Activated naive CD4-positive, alpha-beta T cell treated with Interleukin-2 at 50 U/mL for 16 hours (primary cell): ENCODE measurements at places on chromosomes 5 and 9.

DNA sequence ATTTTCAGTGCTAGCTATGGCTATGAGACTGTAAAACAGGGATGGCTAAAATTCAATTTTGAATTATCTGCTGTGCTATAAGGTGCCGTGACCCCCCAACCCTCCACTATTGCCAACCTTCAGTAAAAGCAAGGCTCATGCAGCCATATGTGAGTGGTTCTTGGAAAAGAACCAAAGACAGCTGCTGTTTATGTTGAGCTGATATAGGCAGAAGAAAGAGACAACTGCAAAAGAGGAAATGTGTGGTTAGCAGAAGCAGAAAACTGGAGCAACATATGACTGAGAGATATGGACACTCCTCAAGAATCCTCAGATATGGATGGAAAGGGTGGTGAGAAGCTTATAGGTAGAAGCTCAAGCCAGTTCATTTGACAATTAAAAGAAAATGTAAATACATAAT is 200.3 kb downstream of the TLE1 start:
- no peak for DNase-seq

- DNase-seq = no peak
Observed at GRCh38 chr9:69243116-69243515, 69.0 kb downstream of the TJP2 start.

DNA sequence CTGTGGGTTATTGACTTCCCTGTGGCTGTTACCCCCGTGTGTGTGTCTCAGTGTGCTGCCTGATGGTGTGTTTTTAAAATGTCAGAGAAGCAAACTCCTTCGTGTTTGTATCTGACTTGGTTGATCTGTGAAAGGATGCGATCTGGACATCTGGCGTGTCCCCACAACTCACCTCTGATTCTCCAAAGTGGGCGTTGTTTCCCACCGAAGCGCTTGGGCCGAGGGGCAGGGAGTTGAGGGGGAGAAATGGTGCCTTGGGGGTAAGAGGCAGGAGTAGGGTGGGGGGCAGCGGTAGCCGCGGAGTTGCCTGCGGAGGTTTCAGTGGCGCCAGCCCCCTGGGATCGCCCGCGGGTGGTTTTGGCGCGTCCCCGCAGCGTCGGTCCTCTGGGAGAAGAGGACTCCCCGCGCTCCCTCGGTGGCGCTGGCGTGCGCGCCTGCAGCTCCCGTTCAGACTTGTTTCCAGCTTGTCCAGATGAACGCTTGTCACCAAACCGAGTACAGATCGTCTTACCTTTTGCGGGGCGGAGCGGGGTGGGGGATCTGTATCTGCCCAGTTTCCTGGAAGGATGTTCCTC is 1.1 kb downstream of the MAST4 start:
- no peak for DNase-seq

GRCh38 chr5:52928689-52929088 is 60.5 kb upstream of the ITGA2 start:
- no peak for DNase-seq

DNA sequence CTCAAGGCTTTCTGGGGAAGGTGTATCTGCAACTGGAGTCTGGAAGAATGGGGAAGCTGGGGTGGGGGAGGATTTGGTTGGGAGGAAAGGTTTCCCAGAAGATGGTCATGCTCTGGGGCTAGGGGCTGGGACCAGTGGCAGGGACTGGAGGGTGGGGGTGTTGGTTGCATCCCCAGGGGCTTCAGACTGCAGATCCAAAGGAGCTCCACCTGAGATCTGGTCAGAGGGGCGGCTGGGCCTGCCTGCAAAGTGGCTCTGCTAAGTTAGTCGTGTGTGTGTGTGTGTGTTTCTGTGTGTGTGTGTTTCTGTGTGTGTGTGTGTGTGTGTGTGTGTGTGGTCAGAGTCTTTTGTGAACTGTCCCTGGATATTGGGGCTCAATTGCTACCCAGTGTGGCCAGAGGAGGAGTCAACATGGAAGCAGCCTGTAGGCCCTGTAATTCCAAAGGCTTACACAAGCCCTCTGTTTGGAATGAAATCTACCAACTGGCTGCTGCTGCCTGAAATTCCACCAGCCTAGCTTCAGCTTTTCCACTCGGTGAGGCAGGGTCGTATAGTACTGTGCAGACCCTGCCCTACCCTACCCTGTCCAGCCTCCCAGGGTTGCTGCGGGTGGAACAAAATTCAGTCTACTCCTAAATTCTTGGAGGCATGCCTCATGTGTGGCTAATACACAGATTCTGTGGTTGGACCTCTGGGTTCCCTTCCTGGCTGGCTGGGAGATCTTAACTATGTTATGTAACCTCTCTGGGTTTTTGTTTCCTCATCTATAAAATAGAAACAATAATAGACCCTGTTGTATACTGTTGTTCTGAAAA is 12.5 kb upstream of the SYNPO start:
- no peak for DNase-seq

DNA sequence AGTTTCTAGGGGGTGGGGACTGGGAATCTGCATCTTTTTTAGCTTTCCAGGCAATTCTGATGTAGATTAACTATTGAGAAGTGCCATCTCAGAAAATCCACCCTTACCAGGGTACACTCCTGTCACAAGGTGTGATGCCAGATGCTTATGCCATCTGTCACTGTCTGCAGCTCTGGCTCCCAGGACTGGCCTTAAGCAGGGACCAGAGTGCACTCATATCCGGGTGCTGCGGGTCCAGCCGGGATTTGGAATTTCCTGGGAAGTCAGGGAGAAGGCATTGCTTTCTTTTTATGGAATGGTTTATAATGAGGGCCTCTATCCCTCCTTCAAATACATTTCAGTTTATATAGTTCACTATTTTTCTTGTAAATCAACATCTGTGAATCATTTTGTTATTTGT is 92.6 kb downstream of the TMEM174 start:
- DNase-seq = no peak

GRCh38 chr5:172005708-172006320 is 624 bp downstream of the FBXW11 start:
- DNase-seq = peak; percentile 29

- DNase-seq = no peak
Observed at GRCh38 chr5:137994556-137994955, 38.3 kb downstream of the FAM13B start.

DNA sequence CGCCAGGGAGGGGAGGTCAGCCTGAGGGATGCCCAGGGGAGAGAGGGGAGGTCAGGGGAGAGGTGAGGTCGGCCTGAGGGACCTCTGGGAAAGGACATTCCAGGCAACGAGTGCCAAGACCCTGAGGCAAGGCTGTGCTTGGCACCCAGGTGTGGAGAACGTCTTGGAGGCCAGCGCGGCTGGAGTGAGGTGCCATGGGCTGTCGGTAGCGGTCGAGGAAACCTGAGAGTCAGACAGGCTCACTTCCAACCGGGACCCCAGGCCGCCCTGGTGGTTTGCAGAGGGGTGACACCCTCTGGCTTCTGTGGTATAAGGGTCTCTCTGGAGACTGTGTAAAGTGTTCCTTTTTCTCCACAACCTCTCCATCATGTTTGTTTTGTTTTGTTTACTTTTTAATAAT is 82.9 kb downstream of the CACNA1B start:
- no peak for DNase-seq

DNA sequence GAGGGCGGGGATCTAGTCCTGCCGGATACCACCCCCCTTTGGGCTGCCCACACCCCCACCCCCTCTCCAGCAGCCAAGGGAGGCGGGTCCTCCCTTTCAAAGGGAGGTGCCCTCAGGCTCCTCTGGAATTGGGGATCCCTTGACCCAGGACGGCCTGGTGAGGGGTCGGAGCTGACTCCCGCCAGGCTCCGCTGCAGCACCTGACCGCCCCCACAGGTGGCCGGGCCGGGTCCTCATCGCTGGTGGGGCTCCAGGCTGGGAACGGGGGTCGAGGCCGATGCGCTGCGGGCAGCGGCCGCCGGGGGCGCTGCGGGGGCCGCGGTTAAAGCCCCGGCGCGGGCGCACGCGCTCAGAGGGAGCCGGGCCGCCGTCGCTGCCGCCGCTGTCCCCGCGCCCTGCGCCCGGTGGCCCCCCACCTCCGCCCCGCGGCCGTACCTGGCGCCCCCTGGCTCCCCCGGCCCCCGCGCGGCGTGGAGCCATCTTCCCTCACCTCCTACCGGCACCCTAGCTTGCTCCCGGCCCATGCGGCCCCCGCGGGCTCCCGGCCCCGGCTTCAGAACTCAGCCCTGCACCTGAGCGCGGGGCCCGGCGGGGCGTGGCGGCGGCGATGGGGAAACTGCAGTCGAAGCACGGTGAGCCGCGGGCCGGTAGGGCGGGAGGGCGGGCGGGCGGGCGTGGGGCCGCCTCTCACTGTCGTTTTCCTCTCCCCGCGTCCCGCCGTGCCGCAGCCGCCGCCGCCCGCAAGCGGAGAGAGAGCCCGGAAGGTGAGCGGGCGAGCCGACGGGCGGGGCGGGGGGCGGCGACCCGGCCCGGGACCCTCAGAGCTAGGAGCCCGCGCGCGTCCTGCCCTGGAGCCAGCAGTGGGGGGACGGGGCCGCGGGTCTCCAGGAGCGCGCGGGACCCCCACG is at the start of gene NKD2:
Gene NKD2 (plus strand): TSS at position 352 of the 908 bp plus-strand sequence. CDS start 256 bp downstream, at position 608.
- peak; percentile 42 for DNase-seq

- DNase-seq = no peak
Observed at GRCh38 chr9:112945620-112946208, 55.0 kb upstream of the SLC46A2 start.

GRCh38 chr9:112378328-112379176 is 1.4 kb upstream of the HSDL2 start:
- peak; percentile 39 for DNase-seq

DNA sequence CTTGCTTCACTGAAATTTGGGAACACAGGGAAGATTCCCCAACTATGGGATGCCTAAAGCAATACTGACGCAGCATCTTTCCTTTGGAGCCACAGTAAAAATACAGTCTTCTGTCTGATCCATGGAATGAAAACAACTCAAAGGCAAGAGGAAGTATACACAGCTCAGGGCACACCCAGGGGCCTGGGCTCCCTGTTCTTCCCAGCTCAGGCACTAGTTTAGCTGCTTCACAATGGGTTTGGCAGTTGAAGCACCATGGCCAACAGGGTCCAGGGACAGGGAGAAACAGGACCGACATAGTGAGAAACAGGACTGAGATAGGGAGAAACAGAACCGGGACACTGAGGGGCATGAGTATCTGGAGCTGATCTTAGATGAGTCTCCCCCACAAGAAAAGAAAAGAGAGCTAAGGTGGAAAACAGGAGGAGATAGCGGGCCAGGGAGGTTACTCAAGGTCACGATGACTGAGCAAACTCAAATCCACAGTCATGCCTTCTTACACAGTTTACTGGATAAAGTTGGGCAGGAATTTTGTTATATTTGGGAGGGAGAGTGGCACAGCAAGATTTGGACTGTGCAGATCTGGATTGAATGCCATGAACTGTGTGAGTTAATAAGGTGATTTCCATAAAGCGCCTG is 198.8 kb downstream of the SMARCA2 start:
- no peak for DNase-seq

DNA sequence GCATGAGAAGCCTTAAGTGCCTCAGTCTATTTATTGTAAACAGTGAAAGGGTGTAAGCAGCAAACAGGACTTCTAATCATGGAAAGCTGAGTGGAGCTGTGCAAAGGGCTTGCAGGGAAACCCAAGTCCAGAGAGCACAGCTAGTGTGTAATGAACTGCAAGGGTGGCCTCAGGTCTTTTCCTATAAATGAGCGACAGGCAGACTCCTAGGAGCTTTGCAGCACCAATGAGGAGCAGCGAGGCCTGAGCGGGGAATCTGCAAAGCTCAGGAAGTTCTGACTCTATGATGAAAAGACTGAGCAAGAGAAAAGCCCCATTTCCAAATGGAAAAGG is 250.1 kb upstream of the MAP3K1 start:
- DNase-seq = no peak

DNA sequence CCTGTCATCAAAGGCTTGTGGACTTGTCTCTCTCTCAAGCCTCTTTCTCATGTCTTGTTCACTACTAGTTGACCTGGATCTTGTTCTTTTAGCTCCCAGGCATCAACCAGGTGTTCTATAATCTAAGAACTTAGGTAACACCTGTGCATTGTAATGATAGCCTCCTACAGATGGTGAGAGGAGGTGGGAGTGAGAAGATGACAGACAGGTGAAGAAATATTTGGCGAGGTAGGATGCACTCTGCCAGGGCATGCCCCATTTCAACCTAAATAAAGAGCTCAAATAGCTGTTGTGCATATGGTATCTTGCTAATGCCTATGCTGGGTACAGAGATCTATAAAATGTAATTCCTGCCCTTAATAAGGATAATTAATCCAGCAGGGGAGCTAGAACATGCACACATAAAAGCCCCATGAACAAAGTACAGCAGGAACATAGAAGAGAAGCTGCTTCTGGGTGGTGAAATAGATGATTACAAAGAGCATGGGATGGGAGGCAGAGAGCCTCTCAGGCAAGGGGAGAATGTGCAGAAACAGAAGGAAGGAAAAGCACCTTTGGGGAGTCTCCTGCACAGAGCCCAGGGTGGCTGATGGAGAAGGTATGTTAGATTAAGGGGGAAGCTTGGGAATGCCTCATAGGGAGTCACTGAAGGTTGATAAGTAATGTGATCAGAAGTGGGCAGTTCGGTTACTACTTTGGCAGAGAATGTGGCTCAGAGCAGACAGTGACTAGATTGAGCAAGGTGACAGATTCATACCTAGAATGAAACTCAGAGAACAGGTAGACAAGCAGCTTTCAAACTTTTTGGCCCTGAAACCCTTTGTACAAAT is 28.0 kb upstream of the PLIN2 start:
- DNase-seq = no peak
